ENCODE measurements at places on chromosomes 7 and 10.
A peak's percentile ranks its signal among the peaks of the same experiment; 100 is the strongest.

DNA sequence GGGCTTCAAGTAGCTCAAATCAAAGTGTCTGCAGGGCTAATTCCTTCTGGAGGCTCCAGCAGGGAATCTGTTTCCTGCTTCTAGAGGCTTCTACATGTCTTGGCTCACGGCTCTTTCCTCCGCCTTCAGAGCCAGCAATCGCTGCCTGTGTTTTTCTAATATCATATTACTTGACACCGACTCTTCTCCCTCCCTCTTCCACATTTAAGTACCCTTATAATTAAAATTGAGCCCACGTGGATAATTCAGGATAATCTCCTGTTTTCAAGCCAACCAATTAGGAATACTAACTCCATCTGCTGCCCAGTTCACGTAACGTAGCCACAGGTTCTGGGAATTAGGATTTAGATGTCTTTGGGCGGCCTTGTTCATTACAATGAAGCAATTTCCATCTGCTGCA lies 372.2 kb downstream of the DPP6 start:
- DNase-seq: peak; percentile 74

- no peak for DNase-seq
These were observed 56.8 kb downstream of the ATXN7L1 start for GRCh38 chr7:105819559-105819958.

GRCh38 chr7:38367301-38367890 lies 94.0 kb upstream of the TARP start:
- no peak for DNase-seq

GRCh38 chr7:138663725-138664710 lies 37.1 kb downstream of the SVOPL start:
- no peak for DNase-seq

DNA sequence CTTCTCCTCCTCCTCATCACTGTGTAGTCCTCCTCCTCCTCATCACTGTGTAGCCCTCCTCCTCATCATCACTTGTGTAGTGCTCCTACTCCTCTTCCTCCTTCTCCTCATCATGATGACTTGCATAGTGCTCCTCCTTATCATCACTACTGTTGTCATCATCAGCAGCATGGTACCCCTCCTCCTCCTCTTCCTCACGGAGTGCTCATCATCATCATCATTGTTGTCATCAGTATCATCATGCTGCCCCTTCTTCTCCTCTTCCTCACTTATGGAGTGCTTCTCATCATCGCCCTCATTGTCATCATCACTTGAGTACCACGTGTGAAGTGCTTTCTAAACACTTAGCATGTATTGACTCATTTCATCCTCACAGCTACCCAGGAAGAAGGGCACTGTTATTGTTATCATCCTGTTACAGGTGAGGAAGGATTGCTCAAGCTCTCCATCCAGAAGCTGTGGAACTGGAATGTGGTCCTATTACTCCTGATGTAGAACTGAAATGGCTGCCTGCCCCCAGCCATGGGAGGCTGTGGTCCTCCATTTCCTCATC lies 122.8 kb upstream of the SHH start:
- DNase-seq: peak; percentile 0

GRCh38 chr7:139523199-139523941 lies at the start of gene CLEC2L:
Gene CLEC2L (plus strand): TSS chr7:139523685. CDS start chr7:139523928, 243 bp downstream.
- no peak for DNase-seq

GRCh38 chr7:3106361-3106826 lies 62.7 kb upstream of the CARD11 start:
- DNase-seq: no peak

DNA sequence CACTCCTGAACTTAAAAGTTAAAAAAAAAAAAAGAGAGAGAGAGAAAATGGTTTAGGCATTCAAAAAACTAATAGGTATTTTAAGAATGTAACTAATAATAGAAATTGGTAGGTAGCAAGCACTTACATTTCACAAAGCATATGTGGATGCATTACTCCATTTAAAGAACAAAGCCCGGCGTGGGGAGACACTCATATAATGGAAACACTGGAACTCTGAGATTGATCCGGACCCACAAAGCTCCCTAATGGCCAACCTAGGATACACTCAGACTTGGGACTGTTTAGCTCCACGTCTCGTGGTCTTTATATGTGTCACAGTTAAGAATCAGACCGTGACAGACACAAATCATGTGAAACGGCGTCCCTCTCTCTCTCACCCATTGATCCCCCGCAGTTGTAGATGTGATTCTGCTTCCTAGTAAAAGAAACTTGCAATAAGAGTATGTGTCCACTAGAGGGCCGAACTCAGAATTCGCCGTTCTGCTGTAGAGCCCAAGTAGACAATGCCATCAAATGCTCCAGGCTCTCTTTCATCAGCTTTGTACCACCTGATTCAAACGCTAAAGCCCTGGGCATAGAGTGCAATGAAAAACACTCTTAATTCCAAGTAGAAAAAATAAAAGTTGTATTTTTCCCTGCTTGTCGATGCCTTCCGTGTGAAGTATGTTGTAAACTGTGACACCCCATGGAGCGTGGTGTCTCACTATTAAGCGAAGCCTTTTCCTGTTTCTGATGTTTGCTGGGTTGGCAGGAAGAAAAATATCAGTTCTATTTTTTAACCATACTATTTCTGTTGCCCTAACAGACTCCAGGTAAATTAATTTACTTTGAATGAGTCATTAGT lies 429.0 kb upstream of the MTPN start:
- peak; percentile 60 for DNase-seq

Data from NCI-H2029 treated with DMSO at 0.1 percent for 48 hours (cell line).